Fibroblast of lung (primary cell): ENCODE measurements at places on chromosomes 5 and 9. TPM values are rescaled to one million over a fixed set of nuclear protein-coding genes. Genes with fewer than 3 reads are reported as not detected.

The RNF180 gene
- 0.62 and 2.3 TPM in 2 replicates for polyA plus RNA-seq

The CAVIN4 gene
- polyA plus RNA-seq, result 0.50 and 1.2 TPM in 2 replicates

The GRXCR2 gene
- not detected in 2 replicates for polyA plus RNA-seq

- DNase-seq, result no peak
Observed at GRCh38 chr5:147017191-147017590, 138.6 kb upstream of the PPP2R2B start.

The FOXD4L3 gene
- polyA plus RNA-seq, result not detected in 2 replicates

DNA sequence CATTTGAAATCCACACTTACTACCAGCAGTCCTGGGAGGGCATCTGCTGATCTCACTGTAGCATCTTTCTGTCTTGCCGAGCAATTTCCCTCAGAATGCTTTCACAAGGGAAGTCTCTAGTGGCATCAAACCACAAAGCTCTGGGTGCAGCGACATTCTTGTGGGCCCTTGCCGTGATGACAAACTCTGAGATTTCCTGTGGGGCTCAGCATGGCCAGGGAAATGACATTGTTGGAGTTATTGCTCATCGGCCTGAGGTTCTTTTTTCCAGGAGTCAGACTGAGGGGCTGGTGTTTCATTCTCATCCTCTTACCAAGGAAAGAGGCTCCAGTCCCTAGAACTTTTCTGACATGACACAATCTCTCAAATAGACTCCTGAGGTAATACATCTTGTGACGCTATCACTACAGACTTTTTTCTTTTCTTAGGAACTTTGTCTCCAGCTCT is 51.4 kb downstream of the PFDN1 start:
- peak; percentile 44 for DNase-seq

DNA sequence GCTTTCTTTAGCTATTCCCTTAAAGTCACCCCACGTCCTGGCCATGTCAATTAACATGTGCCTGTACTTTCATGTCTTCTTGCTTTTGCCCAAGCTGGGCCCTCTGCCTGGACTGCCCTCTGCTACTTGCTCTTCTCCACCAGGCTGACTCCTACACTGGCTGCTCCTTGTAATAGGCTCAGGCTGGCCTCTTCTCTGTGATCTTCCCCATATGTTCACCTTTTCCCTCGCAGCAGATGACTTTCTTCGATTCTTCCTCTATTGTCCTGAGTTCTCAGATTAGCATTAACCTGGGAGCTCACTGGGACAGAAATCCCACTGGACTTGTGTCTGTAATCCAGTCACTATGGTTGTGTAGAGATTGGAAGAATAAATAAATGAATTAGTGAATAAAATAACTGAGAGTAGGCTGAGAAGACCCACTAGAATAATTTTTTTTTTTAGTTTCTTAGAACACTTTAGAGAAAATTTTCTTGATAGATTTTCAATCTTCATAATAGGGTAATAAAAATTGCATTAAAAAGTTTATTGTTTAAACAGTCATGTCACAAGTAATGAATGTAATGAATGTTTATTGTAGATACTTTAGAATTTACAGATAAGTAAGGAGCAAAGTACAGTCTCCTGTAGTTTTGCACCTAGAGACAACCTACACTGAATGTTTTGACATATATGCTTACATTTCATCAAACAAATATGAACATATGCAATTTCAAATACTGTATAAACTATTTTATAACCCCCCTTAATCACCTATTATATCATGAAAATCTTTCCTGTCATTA is 47.4 kb upstream of the TNFSF15 start:
- no peak for DNase-seq

GRCh38 chr9:113992276-113992951 is 85.7 kb downstream of the AMBP start:
- DNase-seq, result no peak

The CSF2 gene
- polyA plus RNA-seq, result 0.09 and 0.71 TPM in 2 replicates

The WNK2 gene
- polyA plus RNA-seq, result not detected in 2 replicates

GRCh38 chr5:169705322-169705721 is 68.2 kb downstream of the DOCK2 start:
- DNase-seq, result no peak

DNA sequence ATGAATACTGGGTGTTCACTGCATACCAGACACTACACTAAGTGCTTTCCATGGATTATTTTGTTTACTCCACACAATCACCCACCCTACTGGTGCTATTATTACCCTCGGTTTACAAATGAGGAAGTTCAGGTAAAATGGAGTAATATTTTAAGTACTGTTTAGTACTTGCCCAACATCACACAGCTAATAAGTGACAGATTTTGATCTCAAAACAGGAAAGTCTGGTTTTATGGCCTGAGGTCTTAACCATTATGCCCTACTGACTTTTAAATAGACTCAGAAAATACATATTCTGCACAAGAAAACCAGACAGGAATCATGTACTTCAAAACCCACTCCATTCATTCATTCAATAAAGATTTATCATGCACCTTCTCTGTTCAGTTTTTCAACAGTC is 431.0 kb upstream of the TLE4 start:
- DNase-seq, result no peak

DNA sequence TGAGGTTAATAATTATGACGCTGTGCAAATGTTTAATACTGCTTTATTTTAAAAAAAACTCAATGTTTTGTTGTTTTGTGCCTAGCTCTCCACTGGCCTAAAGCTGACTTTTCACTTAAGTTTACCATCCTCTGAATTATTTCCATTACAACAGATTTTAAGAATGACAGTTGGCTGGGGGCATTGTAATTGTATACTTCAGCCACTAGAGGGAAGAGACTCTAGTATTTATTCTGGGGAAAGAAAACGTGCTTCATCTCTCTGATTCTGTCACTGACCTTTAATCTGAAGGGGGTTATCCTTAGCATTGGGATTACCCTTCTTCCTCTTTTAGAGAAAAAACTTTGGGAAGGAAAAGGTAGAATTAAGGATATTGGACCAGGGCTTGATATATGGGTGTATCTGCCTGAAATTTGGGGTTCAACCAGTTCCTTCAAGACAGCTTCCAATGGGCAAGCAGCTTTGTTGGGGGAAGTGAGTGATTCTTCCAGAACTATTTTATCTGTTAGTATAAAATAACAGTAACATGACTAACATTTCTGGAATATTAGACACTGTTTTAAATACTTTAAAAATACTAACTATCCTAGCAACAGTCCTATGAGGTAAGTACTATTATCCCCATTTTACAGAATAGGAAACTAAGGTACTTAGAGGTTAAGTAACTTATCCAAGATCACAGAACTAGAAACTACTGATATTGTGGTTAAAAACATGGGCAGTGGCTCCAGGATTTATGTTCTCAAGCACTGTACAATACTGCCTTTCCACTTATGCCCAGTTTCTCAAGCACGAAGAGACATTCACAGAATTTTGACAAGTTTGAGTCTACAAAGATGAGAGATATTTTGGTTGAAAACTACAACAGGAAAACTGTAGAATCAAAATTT is 208.4 kb downstream of the CD180 start:
- no peak for DNase-seq

The MAP1B gene
- polyA plus RNA-seq, result 84.4 and 109 TPM in 2 replicates

GRCh38 chr9:121455527-121456239 is 44.0 kb downstream of the GGTA1 start:
- DNase-seq, result peak; percentile 19

DNA sequence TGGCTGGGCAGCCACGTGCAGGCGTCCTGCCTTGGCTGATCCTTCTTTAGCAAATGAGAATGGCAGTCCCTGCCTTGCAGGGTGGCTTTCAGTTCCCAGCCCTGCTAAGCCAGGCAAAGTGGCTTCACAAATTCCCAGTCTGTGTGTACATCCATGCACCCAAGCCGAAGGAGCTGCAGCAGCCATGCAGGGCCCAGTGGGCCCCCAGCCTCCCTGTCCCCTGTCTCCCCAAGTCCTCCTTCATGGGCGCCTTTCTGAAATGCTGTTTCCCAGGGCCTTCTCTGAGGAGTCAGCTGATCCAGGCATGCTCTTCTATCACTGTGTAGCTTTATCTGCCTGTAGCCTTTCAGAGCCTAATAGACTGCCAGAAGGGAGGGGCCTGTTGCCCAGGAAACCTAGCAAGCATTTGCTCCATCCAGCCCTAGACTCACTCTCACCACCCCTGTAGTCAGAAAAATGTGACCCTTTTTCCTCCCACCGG is 47.4 kb upstream of the SHC3 start:
- peak; percentile 48 for DNase-seq

DNA sequence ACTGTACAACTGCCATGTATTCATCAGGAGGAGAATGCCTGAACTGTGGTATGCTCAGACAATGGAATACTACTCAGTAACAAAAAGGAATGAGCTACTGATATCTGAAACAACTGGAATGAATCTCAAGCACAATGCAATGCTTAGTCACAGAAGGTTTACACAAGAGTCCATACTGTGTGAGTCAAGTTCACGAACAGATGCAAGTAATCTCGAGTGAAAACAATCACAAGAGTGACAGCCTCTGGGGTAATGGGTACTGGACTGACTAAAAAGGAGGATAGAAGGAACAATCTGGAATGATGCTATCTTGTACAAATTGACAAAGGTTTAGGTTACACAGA is 19.5 kb upstream of the GOLGA1 start:
- DNase-seq, result peak; percentile 65

GRCh38 chr9:121404906-121405305 is 34.9 kb upstream of the STOM start:
- DNase-seq, result no peak

GRCh38 chr9:11158063-11158462 is 545.3 kb upstream of the PTPRD start:
- DNase-seq, result no peak

GRCh38 chr5:113356487-113356886 is 78.3 kb downstream of the TSSK1B start:
- no peak for DNase-seq

The SPINK13 gene
- not detected in 2 replicates for polyA plus RNA-seq

DNA sequence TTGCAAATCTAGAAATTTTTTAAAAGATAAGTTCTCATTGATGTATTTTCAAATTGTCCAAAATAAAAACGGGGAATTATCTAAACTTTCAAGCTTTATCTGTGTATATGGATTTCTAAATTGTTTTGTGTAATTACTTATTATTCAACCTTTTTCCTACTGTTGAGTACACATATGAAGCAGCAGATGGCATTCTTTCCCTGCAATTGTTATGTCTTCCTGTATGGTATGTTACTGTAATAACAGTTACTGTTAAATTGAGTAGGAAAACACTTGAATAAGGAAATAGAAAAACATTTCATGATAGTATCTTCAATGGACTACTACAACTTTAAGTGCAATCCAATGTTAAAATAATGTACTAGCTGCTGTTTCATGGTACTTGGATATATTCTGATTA is 124.8 kb downstream of the RANBP17 start:
- peak; percentile 20 for DNase-seq

GRCh38 chr5:173494446-173494845 is 122.0 kb downstream of the BOD1 start:
- DNase-seq, result no peak

DNA sequence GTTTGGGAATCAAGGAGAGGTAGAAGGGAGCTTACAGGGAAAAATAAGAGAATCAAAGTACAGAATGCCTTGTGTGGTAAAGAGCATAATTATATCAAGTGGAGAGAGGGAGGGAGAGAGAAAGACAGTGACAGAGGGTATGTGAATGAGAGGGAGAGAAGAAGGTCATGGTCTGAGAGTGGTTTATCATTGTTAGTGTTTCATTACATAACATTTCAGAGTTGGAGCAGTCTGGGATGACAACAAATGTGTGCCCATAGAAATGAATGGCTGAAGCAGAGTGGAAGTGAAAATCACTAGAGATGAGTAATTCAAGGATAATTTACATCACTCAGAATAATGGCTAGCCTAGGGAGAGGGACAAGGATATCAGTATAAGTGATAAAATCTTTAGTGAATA is 799.2 kb downstream of the TLE1 start:
- no peak for DNase-seq

The DPYSL3 gene
- 52.4 and 158 TPM in 2 replicates for polyA plus RNA-seq

- DNase-seq, result no peak
Observed at GRCh38 chr5:74870299-74871067, 4.3 kb upstream of the FAM169A start.

The SVEP1 gene
- 24.4 and 46.3 TPM in 2 replicates for polyA plus RNA-seq

The PCDHB12 gene
- polyA plus RNA-seq, result 0.02 and 0.27 TPM in 2 replicates

- DNase-seq, result no peak
Observed at GRCh38 chr9:95285307-95285706, 32.2 kb downstream of the FANCC start.

GRCh38 chr5:180802325-180803180 is at the start of gene MGAT1:
MGAT1 (minus strand) TSS chr5:180802806; CDS start chr5:180792971, 9,835 bp downstream.
- DNase-seq, result peak; percentile 88

The AGXT2 gene
- polyA plus RNA-seq, result not detected in 2 replicates
